ENCODE measurements at places on chromosomes 1 and 21.

DNA sequence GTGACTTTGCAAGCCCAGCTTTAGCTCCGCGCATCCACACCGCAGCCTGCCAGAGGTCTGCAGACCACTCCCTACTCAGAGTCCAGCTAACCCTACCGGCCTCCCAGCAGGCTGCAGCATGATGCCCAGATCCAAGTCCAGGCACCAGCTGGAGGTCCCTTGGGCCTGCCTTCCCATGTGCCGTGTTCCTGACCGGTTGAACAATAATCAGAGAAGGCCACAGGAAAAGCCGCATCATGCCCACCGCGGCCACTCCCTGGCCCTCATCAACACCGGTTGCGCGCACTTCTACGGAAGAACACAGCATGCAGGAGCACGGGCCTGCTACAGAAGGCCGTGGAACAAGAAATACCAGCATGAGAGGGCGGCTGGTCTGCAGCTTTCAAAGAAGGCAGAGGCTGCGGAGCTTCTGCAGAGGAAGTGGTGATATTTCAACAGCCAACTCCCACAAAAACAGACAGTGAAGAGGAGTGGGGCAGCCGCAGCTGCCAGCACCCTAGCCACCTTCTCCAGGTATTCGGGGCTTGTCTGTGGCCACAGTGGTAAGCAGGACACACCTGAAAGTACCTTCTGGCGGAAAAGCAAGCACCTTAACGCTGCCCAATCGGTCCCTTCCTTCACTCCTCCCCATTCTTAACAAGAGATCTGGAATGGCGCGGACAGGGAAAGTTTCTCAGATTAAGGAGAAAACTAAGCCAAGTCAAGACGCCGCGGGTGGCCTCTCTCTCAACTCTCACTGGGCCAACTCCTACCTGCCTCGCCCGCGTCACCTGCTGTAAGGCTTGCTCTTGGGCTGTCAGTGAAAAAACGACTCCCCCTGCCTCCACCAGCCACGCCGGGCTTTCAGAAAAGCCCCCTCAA, 1.5 kb downstream of the PGBD5 start:
- no peak for DNase-seq

DNA sequence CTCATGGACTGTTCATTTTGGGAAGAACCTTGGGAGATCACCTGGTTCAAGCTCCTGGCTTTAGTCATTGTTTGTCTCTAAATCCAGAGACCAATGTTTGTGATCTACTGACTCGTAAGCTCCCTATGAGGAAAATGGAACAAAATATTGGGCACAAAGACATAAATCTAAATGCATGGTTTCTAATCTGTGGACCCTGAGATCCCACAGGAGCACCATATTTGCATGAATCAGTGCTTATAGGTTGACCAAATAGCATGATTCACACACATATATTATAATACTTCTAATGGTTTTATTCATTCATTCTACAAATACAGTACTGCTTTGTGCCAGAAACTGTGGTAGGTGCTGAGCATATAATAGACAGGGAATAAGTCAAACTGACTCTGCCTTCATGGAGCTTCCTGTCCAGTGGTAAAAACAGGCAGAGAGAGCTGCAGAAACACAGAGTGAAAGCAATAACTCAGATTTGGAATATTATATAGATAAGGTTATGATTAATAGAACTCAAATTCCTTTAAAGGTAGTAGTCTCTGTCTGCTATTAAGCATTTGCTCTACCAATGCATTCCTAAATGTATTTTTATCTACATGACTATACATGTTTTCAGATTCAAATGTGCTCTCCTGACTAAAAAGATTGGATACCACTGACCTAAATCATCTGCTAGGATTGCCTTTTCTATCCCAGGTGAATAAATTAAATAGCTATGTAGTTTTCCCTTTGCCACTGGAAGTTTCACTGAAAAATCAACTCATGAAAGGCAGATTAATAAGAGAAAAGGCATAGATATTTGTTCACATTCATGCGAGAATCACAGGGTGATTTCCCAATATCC, 198.6 kb upstream of the CAMK1G start:
- DNase-seq: peak; percentile 41

DNA sequence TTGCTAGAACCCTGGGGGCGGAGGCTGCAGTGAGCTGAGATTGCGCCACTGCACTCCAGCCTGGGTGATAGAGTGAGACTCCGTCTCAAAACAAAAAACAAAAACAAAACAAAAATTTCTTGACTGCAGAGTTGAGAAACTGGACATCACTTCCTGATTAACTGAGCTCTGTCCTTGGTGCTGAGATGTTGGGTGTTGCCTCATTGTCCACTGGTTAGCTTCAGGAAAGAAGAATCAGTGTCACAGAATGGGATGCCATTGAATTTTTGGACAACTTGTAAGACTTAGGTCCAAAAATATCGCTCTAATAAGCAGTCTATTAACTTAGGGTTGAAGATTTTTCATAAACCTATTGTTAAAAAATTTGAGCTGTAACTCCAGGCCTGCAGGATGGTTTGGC, 23.8 kb upstream of the KCNA10 start:
- DNase-seq: peak; percentile 49

DNA sequence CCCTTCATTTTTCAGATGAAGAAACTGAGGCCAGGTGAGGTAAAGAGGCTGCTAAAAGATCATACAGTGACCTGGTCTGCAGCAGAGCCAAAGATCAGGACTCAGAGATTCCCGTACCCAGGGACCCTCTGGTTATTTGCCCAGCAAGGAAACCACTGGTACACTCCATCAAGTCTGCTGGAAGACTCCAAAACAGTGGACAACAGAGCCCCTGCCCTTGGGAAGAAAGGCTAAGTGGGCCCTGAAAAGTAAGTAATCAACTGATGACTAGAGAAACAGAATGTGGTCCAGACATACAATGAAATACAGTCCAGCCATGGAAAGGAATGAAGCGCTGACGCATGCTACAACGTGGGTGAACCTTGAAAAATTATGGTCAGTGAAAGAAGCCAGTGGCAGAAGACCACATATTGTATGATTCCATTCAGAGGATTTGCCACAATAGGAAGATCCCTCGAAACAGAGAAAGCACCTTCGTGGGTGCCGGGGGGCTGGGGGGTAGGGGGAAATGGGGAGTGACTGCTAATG, 106.4 kb downstream of the ETS2 start:
- no peak for DNase-seq

DNA sequence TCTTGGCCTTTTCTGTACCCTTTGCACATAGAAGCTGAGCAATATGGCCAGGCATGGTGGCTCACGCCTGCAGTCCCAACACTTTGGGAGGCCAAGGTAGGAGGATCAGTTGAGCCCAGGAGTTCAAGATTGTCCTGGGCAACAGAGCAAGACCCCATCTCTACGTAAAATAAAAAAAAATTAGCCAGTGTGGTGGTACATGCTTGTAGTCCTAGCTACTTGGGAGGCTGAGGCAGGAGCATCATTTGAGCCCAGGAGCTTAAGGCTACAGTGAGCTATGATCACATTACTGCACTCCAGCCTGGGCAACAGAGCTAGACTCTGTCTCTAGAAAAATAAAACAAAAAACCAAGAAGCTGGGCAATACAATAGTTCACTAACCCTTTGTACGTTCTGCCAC, 6.3 kb downstream of the ACTA1 start:
- no peak for DNase-seq

GRCh38 chr1:10583641-10584040, 108.9 kb downstream of the PEX14 start:
- no peak for DNase-seq

- DNase-seq: no peak
Measured at GRCh38 chr1:223765036-223765718, 52.8 kb downstream of the CAPN2 start.

- no peak for DNase-seq
Measured at GRCh38 chr1:20448671-20449071, 37.3 kb downstream of the CAMK2N1 start.

- no peak for DNase-seq
Measured at GRCh38 chr21:39952265-39952664, 85.0 kb downstream of the PCP4 start.

DNA sequence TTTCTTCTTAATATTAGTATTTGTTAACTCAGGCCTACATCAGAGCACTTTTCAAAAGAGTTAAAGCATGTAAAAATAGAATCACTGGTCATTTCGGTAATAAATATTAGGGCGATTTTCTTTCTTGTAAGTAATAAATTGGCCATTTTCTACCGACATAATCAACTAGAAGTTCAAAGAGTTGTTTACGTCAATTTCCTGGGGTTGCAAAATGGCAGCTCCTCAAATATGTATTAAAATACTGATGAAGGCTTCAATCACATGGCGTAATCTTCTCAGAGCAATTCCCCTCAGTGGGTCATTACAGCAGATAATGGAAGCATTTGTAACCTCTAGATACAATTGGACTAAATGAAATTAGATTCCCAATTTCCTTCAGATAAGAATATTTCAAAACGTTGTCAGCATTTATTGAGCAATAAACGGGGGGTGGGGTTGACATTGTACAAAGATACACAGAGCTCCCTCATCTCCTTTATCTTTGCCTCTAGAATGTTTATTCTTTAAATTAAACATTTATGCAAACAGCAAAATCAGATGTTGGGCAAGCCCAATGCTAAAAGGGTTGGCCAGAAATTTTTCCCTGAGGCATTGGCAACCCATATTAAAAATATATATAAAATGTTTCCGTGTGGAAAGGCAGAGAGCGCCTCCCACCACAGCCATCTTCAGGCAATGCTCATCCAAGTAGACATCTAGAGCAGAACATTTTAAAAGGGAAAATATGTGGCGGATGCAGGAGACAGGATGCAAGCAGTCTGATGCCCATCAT, 240.6 kb downstream of the NCAM2 start:
- DNase-seq: no peak

DNA sequence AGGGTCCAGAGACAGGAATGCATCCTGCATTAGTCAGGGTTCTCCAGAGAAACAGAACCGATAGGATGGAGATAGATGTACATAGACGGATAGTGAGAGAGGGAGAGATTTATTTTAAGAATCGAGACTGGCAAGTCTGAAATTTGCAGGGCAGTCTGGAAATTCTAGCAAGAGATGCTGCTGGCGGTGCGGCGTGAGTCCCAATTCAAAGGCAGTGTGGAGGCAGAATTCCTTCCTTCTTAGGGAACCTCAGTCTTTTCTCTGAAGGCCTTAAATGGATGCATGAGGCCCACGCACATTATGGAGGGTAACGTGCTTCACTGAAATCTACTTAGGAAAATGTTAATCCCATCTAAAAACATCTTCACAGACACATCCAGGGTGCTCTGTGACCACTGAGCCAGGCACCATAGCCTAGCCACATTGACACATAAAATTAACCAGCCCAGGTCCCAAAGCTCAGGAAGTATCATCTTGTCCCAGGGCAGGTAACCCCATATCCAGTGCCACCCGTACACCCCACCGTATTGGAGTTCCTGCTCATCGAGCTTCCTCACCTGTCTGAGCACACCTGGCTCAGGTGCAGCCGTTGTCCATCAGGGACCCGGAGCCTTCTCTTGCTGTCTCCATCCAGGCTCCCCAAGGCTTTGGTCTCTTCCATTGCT, 9.7 kb upstream of the PKNOX1 start:
- DNase-seq: no peak

- DNase-seq: no peak
Measured at GRCh38 chr1:204894606-204895005, 23.9 kb downstream of the NFASC start.

DNA sequence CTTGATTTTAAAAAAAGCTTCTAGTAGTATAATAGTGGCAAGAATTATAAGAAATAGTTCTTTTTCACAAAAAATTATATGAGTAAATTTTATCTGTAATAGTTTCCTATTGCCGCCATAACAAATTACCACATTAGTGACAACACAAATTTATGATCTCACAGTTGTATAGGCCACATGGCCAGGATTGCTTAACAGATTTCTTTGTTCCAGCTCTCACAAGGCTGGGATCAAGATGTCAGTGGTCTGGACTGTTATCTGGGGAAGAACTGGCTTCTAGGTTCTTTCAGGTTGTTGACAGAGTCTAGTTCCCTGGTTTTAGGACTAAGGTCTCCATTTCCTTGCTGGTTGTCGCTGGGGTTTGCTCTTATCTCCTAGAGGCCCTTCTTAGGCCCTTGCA, 236.4 kb downstream of the USP25 start:
- DNase-seq: no peak

All from RWPE1 (cell line).